ENCODE measurements at places on chromosomes 11 and 22. TPM values are rescaled to one million over a fixed set of nuclear protein-coding genes. Genes with fewer than 3 reads are reported as not detected.

DNA sequence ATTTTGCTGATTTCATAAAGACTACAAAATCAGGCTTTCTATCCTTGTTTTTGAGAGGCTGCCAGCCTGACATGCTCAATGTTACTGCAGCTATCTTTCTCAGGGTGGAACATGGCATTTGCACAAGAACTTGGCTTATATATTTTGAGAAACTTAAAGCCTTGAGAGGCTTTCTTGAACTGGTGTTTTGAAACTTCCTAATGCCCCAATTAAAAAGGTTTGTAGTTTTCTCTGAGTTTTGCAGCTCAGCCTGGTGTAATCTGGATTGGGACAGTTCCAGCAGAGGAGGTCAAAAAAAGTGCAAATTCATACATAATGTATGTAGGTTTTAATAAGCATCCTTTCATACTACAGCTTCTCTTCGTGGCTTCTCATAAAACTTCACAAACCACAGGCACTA is 223.4 kb downstream of the FAM76B start:
- no peak for DNase-seq

DNA sequence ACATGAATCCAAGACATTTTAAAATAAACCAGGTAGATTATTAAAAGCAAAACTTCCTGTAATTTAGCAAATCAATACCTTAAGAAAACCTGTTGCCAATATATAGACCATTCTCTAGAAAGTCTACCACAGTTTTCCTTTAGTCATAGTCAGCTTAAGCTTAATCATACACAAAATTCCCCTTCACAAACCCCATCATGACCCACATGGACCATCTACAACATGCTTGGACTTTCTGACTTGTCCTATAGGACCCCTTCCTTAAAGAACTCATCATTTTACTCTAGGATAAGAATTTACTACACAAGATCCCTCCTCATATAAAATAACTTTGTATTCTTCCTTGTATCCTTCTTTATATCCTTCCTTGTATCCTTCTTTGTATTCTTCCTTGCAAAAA is 16.2 kb upstream of the RNASEH2C start:
- DNase-seq = no peak

DNA sequence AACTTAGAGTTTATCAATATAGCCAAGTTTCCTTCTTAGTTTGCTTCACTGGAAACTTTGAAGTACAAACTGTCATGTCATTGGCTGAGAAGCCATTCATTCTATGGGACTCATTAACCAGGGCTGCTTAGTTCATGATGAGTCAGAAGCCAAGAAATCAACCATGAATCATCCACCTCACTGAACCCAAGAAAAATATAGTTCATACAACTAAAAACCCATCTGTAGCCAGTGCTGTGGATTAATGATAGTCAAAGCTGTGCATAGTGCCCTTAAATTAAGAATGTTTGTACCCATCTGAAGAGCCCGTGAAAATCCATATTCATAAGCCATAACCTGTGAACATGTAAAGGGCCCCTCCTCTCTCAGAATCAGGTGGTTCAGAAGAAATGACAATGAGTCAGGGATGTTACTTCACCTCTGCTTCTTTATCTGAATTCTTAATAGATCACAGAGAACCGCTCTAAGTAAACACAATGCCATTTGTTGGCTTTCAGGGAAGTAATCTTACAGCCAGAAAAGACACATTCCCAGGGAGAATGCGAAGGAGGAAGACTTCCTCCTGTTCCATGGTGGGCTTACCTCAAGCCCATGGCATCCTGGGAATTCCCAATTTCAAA is 25.4 kb downstream of the MMP20 start:
- no peak for DNase-seq

The MS4A7 gene
- total RNA-seq = not detected

Data from activated CD4-positive, alpha-beta memory T cell treated with anti-CD3 and anti-CD28 coated beads for 36 hours (primary cell).